HCT116 (cell line): ENCODE measurements at places on chromosomes 7 and 10. TPM values are rescaled to one million over a fixed set of nuclear protein-coding genes. Genes with fewer than 3 reads are reported as not detected.

Gene HK1
- 50.3 TPM for total RNA-seq

Gene NRG3
- total RNA-seq, result not detected

Gene DLX6
- not detected for total RNA-seq

Gene NANOS1
- 1.5 TPM for total RNA-seq

Gene PNLIPRP1
- total RNA-seq, result 1.6 TPM

Gene ASZ1
- total RNA-seq, result not detected

Gene SLC13A4
- total RNA-seq, result 0.30 TPM

Gene PTPN20
- not detected for total RNA-seq

Gene SEM1
- 45.7 TPM for total RNA-seq

Gene SYT15
- total RNA-seq, result 1.6 TPM

Gene PLEKHS1
- not detected for total RNA-seq

Gene TSPAN13
- 18.5 TPM for total RNA-seq

Gene GPR141
- total RNA-seq, result not detected

Gene ZNF117
- total RNA-seq, result 2.5 TPM

Gene MYO3A
- total RNA-seq, result not detected

Gene GRIFIN
- total RNA-seq, result not detected

Gene TSPAN12
- 7.4 TPM for total RNA-seq

Gene EBLN1
- total RNA-seq, result not detected
